ENCODE measurements at places on chromosomes 2 and 18.
A peak's percentile ranks its signal among the peaks of the same experiment; 100 is the strongest.

- ATAC-seq, result peak; percentile 29
Observed at GRCh38 chr2:189232759-189233406, 53.3 kb upstream of the COL5A2 start.

- ATAC-seq, result no peak
Observed at GRCh38 chr2:157427922-157428303, 16.0 kb downstream of the CYTIP start.

GRCh38 chr2:238784671-238785527 lies 63.0 kb upstream of the TWIST2 start:
- no peak for ATAC-seq

DNA sequence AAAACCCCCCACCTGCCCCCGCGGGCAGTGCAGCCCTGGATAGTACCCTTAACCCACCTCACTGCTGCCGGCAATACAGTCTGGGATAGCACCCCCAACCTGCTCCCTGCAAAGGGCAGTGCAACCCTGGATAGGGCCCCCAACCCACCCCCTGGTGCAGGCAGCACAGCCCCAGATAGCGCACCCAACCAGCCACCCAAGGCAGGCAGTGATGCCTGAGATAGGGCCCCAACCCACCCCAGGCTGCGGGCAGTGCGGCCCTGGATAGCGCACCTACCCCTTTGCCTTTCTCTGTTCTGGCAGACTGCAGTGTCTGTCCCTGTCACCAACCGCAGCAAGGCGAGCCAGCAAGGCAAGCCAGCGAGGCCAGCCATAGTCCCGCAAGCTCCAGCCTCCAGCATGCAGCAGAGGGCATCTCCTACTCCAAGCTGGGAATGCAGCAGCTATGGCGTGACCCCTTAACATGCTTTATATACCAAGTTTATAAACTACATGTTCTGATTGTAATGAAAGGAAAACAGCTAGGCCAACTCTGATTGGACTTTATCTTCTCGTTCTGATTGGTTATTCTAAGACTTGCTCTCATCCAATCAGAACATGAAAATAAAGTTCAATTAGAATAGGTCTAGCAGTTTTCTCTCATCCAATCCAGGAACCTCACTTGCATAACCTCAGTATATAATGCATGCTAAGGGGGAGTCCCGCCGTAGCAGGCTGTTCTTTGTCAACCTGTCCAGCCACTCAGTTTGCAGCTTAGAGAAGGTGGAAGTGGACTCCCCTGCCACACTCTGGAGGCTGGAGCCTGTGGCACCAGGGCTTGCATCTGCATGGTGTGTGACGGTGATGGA lies 34.1 kb upstream of the ANKRD62 start:
- ATAC-seq, result no peak

GRCh38 chr2:179235463-179236108 lies 29.0 kb downstream of the SESTD1 start:
- no peak for ATAC-seq

- ATAC-seq, result no peak
Observed at GRCh38 chr18:6546229-6546628, 131.5 kb upstream of the L3MBTL4 start.

DNA sequence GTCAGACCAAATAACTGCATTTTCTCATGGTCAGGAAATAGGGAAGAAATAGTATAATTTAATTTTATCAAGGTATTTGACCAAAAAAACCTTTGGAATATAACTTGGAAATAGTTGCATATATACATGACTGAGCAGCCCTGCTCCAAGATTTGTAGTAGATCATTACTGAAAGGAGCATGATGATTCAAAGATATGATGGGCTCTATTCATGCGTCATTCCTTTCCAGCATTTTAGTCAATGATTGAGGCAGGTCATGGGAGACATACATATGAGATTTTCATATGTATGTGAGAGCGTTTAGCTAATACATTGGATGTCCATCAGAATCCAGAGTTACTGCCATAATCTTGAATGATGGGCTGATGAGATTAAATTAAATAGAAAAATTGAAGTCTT lies 74.5 kb downstream of the CAB39 start:
- no peak for ATAC-seq

GRCh38 chr2:218229239-218229638 lies 12.2 kb downstream of the ARPC2 start:
- peak; percentile 90 for ATAC-seq

GRCh38 chr2:186544255-186544675 lies 45.6 kb upstream of the ITGAV start:
- ATAC-seq, result peak; percentile 26

GRCh38 chr2:72041638-72042111 lies 106.0 kb downstream of the CYP26B1 start:
- no peak for ATAC-seq

- peak; percentile 99 for ATAC-seq
Observed at GRCh38 chr2:201532686-201533304, 81.3 kb downstream of the STRADB start.

DNA sequence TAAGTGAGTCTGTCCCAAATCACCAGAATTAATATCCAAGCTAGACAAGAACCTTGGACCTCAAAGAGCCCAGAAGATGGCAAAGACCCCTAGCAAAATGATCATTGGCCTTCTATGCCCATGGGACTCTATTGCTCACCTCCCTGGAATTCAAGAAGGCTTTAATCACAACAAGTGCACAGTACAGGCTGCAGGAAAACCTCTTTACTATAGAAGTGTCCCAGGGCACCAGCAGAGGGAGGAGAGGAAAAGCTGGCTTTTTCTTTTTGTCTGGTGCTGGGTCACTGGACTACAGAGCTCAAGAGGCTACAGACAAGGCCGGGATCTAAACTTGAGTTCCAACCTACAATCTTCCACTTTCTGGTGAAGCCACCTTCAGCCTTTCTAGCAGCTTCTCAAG lies 88.3 kb upstream of the PPP1CB start:
- no peak for ATAC-seq

GRCh38 chr18:38611036-38611964 lies 1045.7 kb upstream of the CELF4 start:
- peak; percentile 77 for ATAC-seq

DNA sequence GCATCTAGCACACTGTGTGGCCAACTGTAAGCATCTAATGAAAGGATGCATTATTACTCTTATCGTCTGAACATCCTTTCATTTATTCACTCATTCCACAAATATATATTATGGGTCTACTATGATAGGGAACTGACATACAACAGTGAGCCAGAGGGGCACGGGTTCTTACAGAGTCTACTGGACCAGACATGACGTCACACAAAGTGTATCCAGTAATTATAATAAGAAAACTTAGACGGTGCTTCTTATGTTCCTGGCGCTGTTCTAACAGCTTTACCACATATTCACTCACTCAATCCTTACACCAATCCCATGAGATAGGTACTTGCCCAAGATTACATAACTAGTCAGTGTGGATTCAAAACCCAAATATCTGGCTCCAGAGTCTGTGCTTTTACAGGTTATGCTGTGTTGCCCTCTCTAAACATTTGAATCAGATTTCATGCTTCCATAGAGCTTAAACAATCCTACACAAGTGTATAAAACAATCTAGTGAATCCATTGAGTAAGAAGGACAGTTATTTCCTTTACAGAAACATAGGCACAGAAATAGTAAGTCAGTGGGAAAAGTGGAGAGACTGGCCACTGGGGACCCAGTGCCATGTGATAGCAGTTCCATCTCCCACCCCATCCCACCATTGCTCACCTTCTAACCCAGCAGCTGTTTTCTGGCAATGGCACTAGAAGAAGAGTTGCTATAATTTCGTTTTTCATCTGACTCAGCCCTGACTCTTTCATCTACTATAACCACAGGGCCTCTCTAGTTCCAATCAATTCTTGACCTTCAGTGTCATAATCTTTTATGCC lies 24.2 kb upstream of the ARL5A start:
- peak; percentile 34 for ATAC-seq

DNA sequence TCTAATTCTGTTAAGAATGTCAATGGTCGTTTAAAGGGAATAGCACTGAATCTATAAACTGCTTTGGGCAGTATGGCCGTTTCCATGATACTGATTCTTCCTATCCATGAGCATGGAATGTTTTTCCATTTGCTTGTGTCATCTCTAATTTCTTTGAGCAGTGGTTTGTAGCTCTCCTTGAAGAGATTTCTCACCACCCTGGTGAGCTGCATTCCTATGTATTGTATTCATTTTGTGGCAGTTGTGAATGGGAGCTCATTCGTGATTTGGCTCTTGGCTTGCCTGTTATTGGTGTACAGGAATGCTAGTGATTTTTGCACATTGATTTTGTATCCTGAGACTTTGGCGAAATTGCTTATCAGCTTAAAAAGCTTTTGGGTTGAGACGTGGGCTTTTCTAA lies 38.3 kb upstream of the WDR75 start:
- ATAC-seq, result no peak

DNA sequence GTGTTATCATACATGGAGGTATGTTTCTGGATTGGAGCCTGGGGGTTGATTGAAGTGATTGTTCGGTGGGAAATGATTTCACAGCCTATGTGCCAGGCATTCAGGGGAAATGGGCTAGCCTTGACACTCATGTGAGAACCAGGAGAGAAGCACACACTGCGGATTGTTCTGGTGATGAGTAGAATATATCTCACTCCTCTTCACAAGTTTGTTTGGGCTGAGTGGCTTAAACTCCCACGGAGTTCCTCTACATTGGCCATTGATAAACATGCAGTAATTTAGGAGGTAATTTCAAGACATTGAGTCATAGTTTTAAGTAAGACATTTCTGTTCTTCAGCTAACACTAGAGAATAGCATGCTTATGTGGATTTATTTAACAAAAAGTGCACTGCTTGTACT lies 498.9 kb upstream of the NETO1 start:
- no peak for ATAC-seq

- no peak for ATAC-seq
Observed at GRCh38 chr2:240957656-240958365, 40.6 kb upstream of the SNED1 start.

DNA sequence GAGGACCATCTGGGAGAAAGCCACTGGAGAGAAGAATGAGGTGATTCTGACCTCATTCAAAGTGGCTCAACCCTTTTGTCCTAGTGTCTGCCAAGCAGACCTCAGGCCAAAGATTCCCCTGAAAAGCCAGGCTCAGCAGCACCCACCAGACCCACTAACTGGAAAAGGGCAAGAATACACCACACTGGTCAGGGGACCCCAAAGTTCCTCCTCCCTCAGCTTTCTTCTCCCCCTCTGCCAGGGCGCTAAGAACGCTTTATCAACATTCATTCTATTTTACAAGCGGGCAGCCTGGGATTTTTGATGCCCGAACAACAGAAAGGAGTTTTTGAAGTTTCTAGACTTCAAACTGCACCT lies 7.3 kb downstream of the PAX3 start:
- ATAC-seq, result no peak

GRCh38 chr18:48796491-48797205 lies 154.1 kb downstream of the SMAD7 start:
- no peak for ATAC-seq

GRCh38 chr2:3604207-3604877 lies 9.4 kb downstream of the COLEC11 start:
- no peak for ATAC-seq

DNA sequence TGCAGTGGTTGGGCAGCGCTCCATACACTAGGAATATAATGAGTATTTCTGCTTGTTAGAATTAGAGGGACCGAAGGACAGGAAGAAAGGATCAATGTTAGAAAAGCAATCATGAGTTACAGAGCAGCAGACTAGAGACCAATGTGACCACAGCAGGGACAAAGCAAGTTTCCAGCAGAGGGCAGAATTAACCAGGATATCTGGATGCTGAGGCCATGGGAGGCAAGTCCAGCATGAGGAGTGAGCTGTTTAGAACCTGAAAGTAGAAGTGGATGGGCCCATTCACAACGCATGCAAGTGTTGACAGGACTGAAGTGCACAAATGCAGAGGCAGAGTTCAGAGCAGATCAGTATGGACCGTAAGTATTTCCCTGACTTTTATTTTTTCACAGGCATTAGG lies 910.4 kb upstream of the GYPC start:
- no peak for ATAC-seq

GRCh38 chr2:150907466-150907865 lies 354.2 kb downstream of the RBM43 start:
- no peak for ATAC-seq

- ATAC-seq, result no peak
Observed at GRCh38 chr2:121707920-121708361, 28.7 kb downstream of the NIFK start.

- ATAC-seq, result no peak
Observed at GRCh38 chr2:174945601-174946260, 59.5 kb downstream of the CHN1 start.

DNA sequence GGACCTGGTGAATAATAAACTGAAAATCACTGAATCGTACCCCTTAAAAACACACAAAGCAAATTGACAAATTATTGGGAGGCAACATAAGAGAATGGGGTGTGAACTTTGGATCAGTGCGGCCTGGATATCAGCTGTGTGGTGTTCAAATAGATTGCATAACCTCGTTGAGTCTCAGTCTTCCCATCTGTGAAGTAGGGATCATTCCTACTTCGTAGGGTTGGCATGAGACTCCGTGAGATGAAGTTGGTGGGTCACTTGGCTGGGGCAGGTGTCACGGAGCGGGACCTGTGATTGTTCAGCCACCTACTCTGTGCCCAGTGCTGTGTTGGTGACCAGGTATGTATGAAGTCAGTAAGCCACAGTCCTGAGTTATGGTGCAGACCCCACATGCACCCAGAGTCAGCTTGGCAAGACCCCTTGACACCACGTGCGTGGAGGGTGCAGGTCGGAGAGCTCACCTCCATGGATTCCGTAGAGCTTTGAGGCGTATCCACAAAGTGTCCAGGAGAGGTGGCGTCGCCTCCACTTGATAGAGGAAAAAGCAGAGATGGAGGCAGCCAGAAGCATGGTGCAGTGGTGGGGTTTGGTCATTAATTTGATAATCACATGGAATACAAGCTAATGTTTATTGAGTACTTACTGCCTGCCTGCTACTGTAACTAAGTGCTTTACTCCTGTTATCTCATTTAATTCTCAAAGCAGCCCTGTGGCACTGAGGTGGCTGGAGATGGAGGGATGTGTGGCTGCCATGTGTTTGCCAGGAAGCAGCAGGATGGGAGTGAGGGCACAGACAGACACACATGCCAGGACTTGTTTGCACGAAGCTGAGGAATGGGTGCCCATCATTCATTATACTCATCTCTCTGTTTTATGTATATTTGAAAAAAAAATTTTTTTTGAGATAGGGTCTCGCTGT lies 35.8 kb downstream of the HPCAL1 start:
- no peak for ATAC-seq

DNA sequence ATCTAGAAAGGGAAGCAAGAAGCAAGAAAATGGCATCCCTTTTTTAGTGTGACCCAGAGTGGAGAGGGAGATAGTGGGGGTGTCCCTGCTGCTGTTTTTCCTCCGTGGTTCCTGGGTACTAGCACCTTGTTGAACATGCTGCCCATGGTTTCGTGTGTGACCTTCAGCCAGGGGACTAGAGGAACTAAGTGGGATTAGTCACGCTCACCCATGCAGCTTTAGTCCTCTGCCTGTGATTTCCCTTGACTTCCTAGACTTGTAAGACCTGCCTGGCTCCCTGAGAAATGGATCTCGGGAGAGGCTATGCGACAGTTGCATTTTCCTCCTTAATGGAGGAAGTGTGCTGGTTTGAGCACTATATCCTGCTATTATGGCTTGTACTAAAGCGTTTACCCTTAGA lies 471.4 kb downstream of the DCDC2C start:
- no peak for ATAC-seq

All from activated T-helper 17 cell treated with anti-CD3 and anti-CD28 coated beads, Interleukin-2, amount 50 U/mL, for 72 hours (primary cell).